ENCODE measurements at places on chromosomes 1 and 21. TPM values are rescaled to one million over a fixed set of nuclear protein-coding genes. Genes with fewer than 3 reads are reported as not detected.

The DNAJC28 gene
- total RNA-seq = 2.3 TPM

The BOLA1 gene
- total RNA-seq = 12.4 TPM

The AMY1A gene
- not detected for total RNA-seq

The KCNK1 gene
- 2.6 TPM for total RNA-seq

The HAO2 gene
- not detected for total RNA-seq

The LRRN2 gene
- total RNA-seq = 0.26 TPM

The SARS1 gene
- 437 TPM for total RNA-seq

The TRIM58 gene
- 0.50 TPM for total RNA-seq

The ZFP69 gene
- total RNA-seq = 4.4 TPM

The GPA33 gene
- total RNA-seq = not detected

The CFAP126 gene
- total RNA-seq = not detected

The C1orf105 gene
- not detected for total RNA-seq

The SPRR2F gene
- not detected for total RNA-seq

The DNM3 gene
- total RNA-seq = 1.8 TPM

The TMEM52 gene
- total RNA-seq = not detected

The FAM43B gene
- total RNA-seq = under 0.01 TPM

The RASAL2 gene
- total RNA-seq = 6.4 TPM

The LRRC7 gene
- not detected for total RNA-seq

The DPT gene
- 4.1 TPM for total RNA-seq

The ANKRD65 gene
- total RNA-seq = 2.0 TPM

The OR2W3 gene
- not detected for total RNA-seq

The EPHA8 gene
- total RNA-seq = not detected

The LCE6A gene
- total RNA-seq = not detected

The TNFRSF9 gene
- under 0.01 TPM for total RNA-seq

The KAZN gene
- 5.0 TPM for total RNA-seq

The SYCP1 gene
- not detected for total RNA-seq

The VTCN1 gene
- under 0.01 TPM for total RNA-seq

The RAP1A gene
- total RNA-seq = 11.6 TPM

The COL6A1 gene
- 645 TPM for total RNA-seq

The CD84 gene
- not detected for total RNA-seq

The BLACAT1 gene
- not detected for total RNA-seq

The PRAMEF2 gene
- total RNA-seq = not detected

The HSD11B1 gene
- total RNA-seq = 20.3 TPM

The ALX3 gene
- not detected for total RNA-seq

The TFF3 gene
- total RNA-seq = not detected

The ERVH48-1 gene
- total RNA-seq = not detected

The CR1L gene
- not detected for total RNA-seq

The RUNX1 gene
- 41.6 TPM for total RNA-seq

The LRRC53 gene
- not detected for total RNA-seq

The GNG12 gene
- 103 TPM for total RNA-seq

The JAM2 gene
- total RNA-seq = 2.1 TPM

The FAM76A gene
- total RNA-seq = 17.5 TPM

The MTARC1 gene
- 9.6 TPM for total RNA-seq

The MT1HL1 gene
- total RNA-seq = not detected

The SPRR2G gene
- not detected for total RNA-seq

Measured in fibroblast of lung (primary cell).